ENCODE measurements at places on chromosomes 12 and 14. TPM values are rescaled to one million over a fixed set of nuclear protein-coding genes. Genes with fewer than 3 reads are reported as not detected.

Gene PROX2
- 0.12 TPM for total RNA-seq

Gene FAM234B
- 7.5 TPM for total RNA-seq

Gene DHH
- total RNA-seq, result not detected

Gene ACADS
- 17.7 TPM for total RNA-seq

Gene CLECL1
- not detected for total RNA-seq

Gene TAS2R13
- 1.8 TPM for total RNA-seq

Gene EPYC
- not detected for total RNA-seq

Gene SIX6
- total RNA-seq, result 0.16 TPM

Gene DEGS2
- total RNA-seq, result not detected

Gene HOXC9
- not detected for total RNA-seq

Gene CMTM5
- 0.32 TPM for total RNA-seq

Gene AKAP5
- total RNA-seq, result 0.36 TPM

Gene SALL2
- 4.7 TPM for total RNA-seq

Gene NINJ2
- total RNA-seq, result not detected

Gene METTL25
- 17.0 TPM for total RNA-seq

Gene GSC
- not detected for total RNA-seq

Gene KRT71
- not detected for total RNA-seq

Gene TRMT5
- total RNA-seq, result 17.0 TPM

Gene CCDC38
- total RNA-seq, result not detected

Gene TROAP
- total RNA-seq, result 1.8 TPM

Gene MYH6
- total RNA-seq, result not detected

Gene OR4K2
- total RNA-seq, result not detected

Gene NEUROD4
- not detected for total RNA-seq

Gene SMARCD1
- 66.9 TPM for total RNA-seq

Gene KRT84
- total RNA-seq, result not detected

Gene IRF2BPL
- 135 TPM for total RNA-seq

Gene DEPDC4
- 0.49 TPM for total RNA-seq
